ENCODE measurements at places on chromosomes 12 and 14.

DNA sequence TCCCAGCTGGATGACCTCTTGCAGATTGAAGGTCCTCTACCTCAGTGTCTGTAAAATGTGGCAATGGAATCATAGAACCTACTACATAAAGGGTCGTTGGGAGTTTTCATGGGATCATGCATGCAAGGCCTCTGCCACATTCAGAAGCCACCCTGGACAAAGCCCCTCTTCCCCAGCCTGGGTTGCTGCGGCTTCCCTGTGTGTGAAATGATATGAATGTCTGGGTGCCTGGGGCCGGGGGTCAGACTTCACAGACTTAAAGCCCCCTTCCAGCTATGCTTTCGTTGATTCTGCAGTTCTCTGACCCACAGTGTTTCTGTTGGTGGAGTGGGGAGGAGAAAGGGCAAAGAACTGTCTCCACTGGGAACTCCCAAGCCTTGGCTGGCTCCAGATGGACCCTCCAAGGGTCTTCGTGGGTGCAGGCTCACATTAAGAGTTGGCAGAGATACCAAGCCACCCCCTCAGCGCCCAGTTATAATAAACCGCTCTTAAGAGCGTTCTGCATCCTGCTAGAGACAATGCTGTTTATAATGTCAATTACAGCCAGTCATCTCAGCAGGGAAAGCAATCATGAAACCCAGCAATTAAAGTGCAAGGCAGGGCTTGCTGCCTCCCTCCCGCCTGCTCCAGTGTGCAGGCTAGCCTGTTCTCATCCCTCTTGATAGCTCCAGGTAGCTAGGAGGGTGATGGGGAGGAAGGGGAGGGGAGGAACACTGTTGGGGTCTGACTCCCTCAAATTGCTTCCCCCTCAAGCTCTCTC lies 210.9 kb upstream of the FKBP4 start:
- DNase-seq: no peak

DNA sequence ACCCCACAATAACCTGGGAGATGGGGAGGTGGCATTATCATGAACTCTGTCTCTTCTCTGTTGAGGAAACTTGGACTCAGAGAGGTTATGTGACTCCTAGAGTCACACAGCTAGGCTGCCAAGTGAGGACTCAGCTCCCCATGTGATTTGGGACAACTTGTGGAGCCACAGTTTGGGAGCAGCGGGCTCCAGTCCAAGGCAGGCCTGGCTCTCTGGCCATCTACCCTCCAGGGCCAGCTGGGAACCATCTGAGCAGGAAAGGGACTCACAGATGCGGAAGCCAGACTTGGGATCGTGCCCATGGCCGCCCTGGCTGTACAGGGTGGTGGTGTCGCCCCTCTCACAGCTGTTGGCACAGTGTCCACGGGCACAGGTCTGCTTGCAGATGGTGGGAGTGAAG lies 59.1 kb downstream of the ISCA2 start:
- no peak for DNase-seq

GRCh38 chr14:100592461-100592891 lies 5.3 kb upstream of the BEGAIN start:
- DNase-seq: no peak

DNA sequence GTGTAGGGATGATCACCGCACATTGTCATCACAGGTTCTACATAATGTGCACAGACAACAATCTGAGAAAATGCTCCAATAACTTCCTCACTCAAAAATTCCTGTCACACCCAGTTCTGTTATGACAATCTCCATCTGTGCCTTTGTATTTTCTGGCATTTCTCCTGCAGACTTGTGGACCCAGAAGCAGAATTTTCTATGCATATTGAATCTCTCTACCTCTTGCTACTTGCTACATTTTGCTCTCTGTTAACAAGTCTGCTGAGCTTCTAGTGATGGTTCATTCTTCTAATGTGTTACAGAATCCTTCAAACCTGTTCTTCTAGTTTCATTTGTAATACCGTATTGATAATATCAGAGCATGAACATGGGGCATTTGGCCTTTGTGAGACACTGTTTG lies 127.8 kb upstream of the PTPRQ start:
- no peak for DNase-seq

DNA sequence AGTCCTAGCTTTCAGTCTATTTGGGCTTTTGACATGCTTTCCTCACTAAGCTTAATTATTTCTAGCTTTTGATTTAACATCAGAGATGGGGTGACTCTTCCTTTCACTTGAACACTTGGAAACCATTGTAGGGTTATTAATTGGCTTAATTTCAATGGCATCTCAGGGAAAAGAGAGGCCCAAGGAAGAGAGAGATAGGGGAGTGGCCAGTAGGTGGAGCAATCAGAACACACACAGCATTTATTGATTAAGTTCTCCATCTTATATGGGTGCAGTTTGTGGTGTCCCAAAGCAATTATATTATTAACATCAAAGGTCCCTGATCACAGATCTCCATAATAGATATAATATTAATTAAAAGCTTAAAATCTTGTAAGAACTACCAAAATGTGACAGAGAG lies 1466.1 kb upstream of the SEL1L start:
- DNase-seq: peak; percentile 25

DNA sequence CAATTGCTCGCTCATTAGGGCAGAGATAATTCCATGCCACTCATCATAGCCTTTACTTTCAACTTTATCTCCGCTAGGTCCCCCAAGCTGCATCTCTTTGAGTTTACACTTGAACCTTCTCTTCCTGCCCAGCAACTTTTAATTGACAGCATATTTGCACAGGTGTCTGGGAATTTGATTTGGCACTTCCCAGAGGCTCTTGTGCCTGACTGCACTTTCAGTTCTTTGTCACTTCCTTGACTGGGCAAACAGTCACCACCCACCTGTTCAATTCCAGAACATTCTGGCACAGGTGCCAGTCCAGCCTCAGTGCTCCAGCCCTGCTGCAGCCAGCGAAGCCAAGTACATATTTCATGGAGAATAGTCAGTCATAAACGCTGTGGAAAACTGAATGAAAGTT lies 110.1 kb upstream of the LRIG3 start:
- no peak for DNase-seq

DNA sequence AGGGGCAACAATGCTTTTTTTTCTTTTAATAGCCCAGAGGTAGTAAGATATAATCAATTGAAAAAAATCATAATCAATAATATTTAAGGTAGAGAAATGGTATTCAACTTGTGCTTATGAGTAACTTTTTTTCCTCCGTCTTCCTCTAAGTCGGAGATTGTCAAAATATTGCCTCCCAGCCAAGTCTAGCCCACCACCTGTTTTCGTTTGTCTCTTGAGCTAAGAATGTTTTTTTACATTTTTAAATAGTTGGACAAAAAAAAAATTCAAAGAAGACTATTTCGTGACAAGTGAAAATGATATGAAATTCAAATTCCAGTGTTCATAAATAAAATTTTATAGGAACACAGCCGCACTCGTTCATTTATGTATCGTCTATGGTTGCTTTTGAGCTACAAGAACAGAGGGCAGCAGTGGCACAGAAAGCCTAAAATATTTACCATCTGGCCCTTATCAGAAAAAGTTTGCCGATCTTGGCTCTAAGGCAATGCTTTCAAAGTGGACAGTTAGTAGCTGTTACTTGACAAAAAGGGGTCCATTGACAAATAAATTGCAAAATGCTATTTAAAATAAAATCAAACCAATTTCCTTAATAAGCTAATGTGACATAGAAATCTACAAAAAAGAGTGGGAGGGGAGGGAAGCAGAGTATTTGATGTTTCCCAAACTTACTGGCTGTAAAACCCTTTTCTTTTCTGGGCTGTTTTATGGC lies 40.8 kb upstream of the MAX start:
- no peak for DNase-seq

DNA sequence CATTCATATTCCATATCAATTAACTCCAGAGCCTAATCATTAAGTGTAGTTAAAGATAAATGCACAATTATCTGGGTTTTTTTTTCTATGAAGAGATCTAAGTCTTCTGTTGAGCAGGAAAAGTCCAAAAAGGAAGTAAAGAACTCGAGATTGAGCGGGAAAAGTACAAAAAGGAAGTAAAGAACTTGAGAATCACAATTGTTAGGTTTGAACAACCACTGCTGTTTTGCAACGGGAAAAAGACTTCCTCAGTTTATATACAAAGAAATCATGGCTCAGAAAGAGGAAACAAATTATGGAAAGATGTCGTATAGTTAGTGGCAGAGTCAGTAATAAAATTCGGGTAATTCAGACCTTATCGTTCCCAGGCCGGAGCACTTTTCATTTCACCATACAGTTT lies 63.3 kb downstream of the PPP1R12A start:
- DNase-seq: peak; percentile 38

DNA sequence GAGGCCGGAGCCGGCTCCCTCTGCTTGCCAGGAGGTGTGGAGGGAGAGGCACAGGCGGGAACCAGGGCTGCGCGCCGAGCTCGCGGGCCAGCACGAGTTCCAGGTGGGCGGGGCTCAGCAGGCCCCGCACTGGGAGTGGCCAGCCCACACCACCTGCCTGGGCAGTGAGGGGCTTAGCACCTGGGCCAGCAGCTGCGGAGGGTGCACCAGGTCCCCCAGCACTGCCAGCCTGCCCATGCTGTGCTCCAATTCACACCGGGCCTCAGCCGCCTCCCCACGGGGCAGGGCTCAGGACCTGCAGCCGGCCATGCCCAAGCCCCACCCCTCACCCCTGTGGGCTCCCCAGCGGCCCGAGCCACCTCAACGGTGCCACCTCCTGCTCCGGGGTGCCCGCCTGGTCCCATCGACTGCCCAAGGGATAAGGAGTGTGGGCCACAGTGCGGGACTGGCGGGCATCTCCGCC lies 72.4 kb upstream of the PPP2R5C start:
- DNase-seq: no peak

- DNase-seq: no peak
These were observed 53.8 kb upstream of the NPFF start for GRCh38 chr12:53560912-53561589.

- peak; percentile 47 for DNase-seq
These were observed 15.5 kb upstream of the MGP start for GRCh38 chr12:14901228-14901562.

GRCh38 chr12:53572134-53572758 lies 53.9 kb downstream of the ATF7 start:
- DNase-seq: no peak

DNA sequence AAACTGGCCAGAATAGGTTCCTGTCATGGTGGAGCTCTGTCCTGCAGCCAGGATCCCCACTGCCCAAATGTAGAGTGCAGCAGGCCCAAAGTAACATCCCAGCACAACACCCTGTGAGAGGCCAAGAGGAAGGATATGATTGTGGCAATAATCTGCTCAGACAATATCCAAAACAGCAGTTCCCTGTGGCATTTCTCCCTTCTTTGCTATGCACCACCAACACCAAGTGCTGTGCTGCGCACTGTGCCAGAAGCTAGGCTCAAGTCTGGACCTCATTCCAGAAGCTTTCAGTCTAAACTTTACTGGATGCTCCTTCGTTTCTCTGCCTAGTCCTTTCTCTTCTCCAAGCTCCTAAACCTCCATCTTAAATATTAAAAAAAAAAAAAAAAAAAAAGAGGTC lies 33.4 kb downstream of the SLC11A2 start:
- no peak for DNase-seq

GRCh38 chr14:103868242-103868897 lies 21.0 kb upstream of the PPP1R13B start:
- DNase-seq: no peak

DNA sequence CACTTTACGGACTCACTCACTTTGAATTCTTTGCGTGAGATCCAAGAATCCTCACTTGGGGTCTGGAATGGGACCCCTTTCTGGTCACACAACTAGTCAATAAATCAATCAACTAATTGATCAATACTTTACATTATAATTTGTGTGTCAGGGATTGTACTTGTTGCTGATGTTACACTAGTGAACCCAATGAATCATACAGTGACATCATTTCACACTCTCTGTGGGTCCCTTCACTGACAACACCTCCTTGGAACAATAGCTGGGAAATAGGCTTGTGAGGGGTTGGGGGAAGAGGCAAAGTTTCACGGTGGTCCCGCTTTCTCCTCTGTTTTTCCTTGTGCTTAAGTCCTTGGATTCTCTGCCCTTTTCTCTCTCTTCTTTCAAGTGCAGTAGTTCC lies 35.0 kb downstream of the TPH2 start:
- DNase-seq: no peak

GRCh38 chr14:94897561-94897960 lies 127.6 kb upstream of the GSC start:
- DNase-seq: no peak

- no peak for DNase-seq
These were observed 12.0 kb downstream of the ADSS1 start for GRCh38 chr14:104735830-104736642.

DNA sequence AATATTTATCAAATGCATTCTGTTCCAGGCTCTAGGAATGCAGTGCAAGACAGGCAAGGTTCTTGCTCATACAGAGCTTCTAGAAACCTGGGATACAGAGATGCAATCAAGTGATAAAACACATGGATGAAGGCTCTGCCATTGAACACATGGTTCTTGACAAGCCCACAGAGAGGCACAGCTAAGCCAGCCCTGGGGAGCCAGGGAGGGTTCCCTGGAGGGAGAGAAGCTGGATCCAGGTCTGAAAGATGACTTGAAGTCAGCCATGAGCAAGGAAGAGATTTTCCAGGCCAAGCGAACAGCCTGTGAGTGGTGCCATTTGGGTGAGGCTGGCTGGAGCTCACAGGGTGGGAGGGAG lies 66.2 kb downstream of the IRF2BPL start:
- DNase-seq: no peak

GRCh38 chr14:98466807-98467206 lies 805.2 kb downstream of the BCL11B start:
- DNase-seq: no peak

DNA sequence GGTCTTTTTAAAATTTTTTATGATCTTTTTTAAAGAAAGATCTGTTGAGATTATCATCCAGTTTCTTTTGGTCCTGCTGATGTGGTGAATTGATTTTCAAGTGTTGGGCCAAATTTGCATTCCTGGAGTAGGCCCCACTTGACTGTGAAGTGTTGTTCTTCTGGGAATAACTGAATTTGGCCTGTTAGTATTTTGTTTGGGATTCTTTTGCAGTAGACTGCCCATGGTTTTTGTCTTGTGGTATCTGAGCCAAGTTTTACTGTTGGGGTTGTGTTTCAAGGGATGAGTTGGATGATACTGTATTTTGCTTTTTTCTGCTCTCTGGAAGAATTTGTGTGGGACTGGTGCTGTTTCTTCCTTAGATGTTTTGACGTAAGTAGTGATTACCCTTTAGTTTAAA lies 4.0 kb upstream of the SYCP3 start:
- DNase-seq: no peak

GRCh38 chr12:19005257-19005801 lies 124.2 kb upstream of the PLEKHA5 start:
- no peak for DNase-seq

DNA sequence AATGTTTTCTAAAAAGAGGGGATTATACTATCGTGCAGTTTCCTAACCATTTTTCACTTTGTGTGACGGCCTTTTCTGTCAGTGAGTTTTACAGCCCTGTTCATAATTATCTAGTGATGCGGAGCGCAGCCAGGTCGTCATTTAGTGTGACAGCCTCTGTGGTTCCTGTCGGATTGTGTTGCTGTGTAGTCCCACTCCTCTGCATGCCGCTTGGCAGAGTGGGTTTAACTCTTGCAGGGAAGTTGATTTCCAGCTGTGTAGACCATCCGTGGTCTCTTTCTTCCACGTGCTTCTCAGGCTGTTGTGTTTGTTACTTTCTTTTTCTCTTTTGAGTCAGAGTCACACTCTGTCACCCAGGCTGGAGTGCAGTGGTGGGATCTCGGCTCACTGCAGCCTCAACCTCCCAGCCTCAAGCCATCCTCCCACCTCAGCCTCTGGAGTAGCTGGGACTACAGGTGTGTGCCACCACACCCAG lies 8.6 kb downstream of the RAN start:
- DNase-seq: peak; percentile 26

- peak; percentile 43 for DNase-seq
These were observed 66.2 kb upstream of the PTGR2 start for GRCh38 chr14:73785336-73785833.
